ENCODE measurements at places on chromosomes 6 and 20. TPM values are rescaled to one million over a fixed set of nuclear protein-coding genes. Genes with fewer than 3 reads are reported as not detected.

The MROH8 gene
- 3.9 TPM for polyA plus RNA-seq

The ZNF391 gene
- polyA plus RNA-seq = 7.4 TPM

The ZNF337 gene
- polyA plus RNA-seq = 8.3 TPM

The WFDC2 gene
- polyA plus RNA-seq = not detected

The ULBP2 gene
- not detected for polyA plus RNA-seq

The SOD2 gene
- polyA plus RNA-seq = 74.3 TPM

The IL17A gene
- polyA plus RNA-seq = not detected

- no peak overlapping the region for H3K27ac ChIP-seq
- DNase-seq = no peak
- peaks cover 34% of the 10 kb centered on the region for H3K27me3 ChIP-seq
Observed at GRCh38 chr20:43900496-43900895, 14.2 kb upstream of the TOX2 start.

DNA sequence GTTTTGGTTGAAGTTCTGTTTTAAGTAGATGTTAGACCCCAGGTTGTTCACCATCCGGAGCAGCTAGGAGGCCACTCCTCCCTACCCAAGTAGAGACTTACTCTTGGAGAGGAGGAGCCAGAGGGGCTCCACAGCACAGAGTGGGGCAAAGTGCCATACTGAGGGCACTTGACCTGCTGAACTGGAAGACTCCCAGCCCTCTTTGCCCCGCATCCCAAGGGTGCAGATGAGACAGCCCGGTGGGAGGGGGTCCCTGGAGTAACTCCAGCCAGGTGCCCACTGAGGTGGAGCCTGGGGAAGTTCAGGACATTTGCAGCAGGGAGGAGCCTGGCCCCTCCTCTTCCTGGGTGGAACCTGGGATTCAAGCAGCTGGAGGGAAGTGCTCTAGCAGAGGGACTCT lies 102.1 kb upstream of the GPR6 start:
- no peak overlapping the region for H3K27ac ChIP-seq
- no peak overlapping the region for H3K4me3 ChIP-seq
- no peaks in the 10 kb centered on the region for H3K27me3 ChIP-seq
- peaks cover 11% of the 10 kb centered on the region for H3K4me1 ChIP-seq
- no peak for DNase-seq
- H3K36me3 ChIP-seq = no peaks in the 10 kb centered on the region

- H3K4me1 ChIP-seq = peaks cover 20% of the 10 kb centered on the region
- H3K27ac ChIP-seq = no peak overlapping the region
- H3K36me3 ChIP-seq = no peaks in the 10 kb centered on the region
Observed at GRCh38 chr6:134196568-134197193, 121.2 kb downstream of the SGK1 start.

GRCh38 chr20:25084626-25085187 lies 2.8 kb upstream of the VSX1 start:
- H3K36me3 ChIP-seq = peaks cover 6% of the 10 kb centered on the region
- no peak overlapping the region for H3K4me3 ChIP-seq
- DNase-seq = no peak
- H3K27me3 ChIP-seq = peaks cover 83% of the 10 kb centered on the region

DNA sequence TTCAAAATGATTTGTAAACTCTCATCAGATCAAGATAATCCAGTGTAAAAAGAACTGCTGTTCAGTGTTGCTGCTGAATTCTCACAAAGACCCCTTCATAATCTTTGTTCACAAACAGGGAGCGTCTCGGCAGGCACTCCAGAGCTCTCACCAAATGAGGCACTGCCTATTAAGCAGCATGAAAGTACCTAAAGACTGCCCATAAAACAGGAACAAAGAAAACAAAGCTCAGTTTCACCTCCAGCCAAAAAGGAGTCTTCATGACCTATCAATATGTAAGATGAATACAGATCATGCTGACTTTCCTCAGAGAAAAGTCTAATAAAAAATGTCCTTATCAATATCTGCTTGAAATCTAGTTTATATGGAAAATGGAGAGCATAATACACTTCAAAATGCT lies 41.8 kb downstream of the GPR63 start:
- no peak overlapping the region for H3K4me3 ChIP-seq
- H3K4me1 ChIP-seq = peaks cover 7% of the 10 kb centered on the region
- H3K27ac ChIP-seq = peak overlapping the region; percentile 2

- no peak for DNase-seq
- no peaks in the 10 kb centered on the region for H3K36me3 ChIP-seq
- H3K27ac ChIP-seq = no peak overlapping the region
- H3K4me3 ChIP-seq = no peak overlapping the region
- peaks cover 8% of the 10 kb centered on the region for H3K4me1 ChIP-seq
Observed at GRCh38 chr6:136958168-136958567, 36.1 kb downstream of the SLC35D3 start.

DNA sequence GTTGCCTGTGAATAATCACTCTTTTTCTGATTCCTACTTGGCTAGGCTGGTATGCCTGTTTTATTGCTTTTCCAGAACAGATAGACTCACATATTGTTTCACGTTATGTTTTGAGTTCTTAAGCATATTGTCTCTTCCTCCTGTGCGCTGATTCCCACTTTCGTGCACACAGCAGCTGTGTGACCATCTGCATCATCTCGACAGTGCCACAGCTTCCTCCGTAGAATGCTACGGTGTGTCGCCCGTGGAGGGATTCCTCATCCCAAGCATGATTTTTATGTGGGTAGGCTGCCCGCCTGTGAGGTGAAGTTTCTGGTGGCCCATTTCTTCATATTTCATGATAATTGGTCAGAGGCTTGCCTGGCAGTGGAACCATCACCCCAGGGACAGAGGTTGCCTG lies 31.8 kb downstream of the PLCB4 start:
- no peak overlapping the region for H3K27ac ChIP-seq
- H3K4me1 ChIP-seq = no peaks in the 10 kb centered on the region
- DNase-seq = no peak
- H3K36me3 ChIP-seq = no peaks in the 10 kb centered on the region
- H3K4me3 ChIP-seq = no peak overlapping the region
- H3K27me3 ChIP-seq = no peaks in the 10 kb centered on the region

GRCh38 chr6:151113641-151114040 lies 126.1 kb upstream of the AKAP12 start:
- no peak overlapping the region for H3K27ac ChIP-seq
- no peaks in the 10 kb centered on the region for H3K27me3 ChIP-seq

DNA sequence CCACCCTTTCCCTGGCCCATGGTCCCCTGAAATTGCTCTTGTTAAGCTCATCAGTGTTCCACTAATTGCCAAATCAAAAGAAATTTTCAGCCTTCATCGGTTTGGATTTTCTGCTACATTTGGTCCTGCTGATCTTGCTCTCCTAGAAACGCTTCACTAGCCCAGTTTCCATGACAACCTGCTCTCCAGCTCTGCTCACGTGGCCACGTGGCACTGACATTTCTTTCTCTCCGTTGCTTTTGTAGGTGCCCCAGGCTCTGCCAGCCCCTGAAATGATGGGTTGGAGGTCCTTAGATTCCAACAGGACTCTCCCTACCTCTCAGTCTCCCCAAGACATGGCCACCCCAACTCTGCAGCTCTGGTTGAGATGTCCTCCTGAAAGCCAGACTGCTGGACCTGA lies 45.8 kb upstream of the NNAT start:
- H3K36me3 ChIP-seq = no peaks in the 10 kb centered on the region
- H3K4me1 ChIP-seq = peaks cover 6% of the 10 kb centered on the region
- no peak overlapping the region for H3K4me3 ChIP-seq
- H3K27me3 ChIP-seq = peaks cover 42% of the 10 kb centered on the region

- no peaks in the 10 kb centered on the region for H3K36me3 ChIP-seq
- no peaks in the 10 kb centered on the region for H3K27me3 ChIP-seq
- H3K27ac ChIP-seq = no peak overlapping the region
- H3K4me3 ChIP-seq = no peak overlapping the region
Observed at GRCh38 chr6:44856479-44856878, 469.0 kb downstream of the CDC5L start.

- H3K36me3 ChIP-seq = peaks cover 3% of the 10 kb centered on the region
- H3K27ac ChIP-seq = no peak overlapping the region
- no peaks in the 10 kb centered on the region for H3K27me3 ChIP-seq
Observed at GRCh38 chr6:61711849-61712248, 574.2 kb downstream of the KHDRBS2 start.

- H3K4me1 ChIP-seq = no peaks in the 10 kb centered on the region
- DNase-seq = no peak
- no peak overlapping the region for H3K4me3 ChIP-seq
- H3K27me3 ChIP-seq = peaks cover 55% of the 10 kb centered on the region
- H3K36me3 ChIP-seq = no peaks in the 10 kb centered on the region
- H3K27ac ChIP-seq = no peak overlapping the region
Observed at GRCh38 chr6:168099201-168100010, 20.4 kb upstream of the FRMD1 start.

GRCh38 chr6:119542037-119542436 lies 192.5 kb upstream of the MAN1A1 start:
- no peaks in the 10 kb centered on the region for H3K4me1 ChIP-seq
- no peaks in the 10 kb centered on the region for H3K36me3 ChIP-seq
- H3K27me3 ChIP-seq = no peaks in the 10 kb centered on the region
- no peak for DNase-seq

- H3K27me3 ChIP-seq = no peaks in the 10 kb centered on the region
- no peak overlapping the region for H3K27ac ChIP-seq
- peak overlapping the region; percentile 81 for H3K4me3 ChIP-seq
- peaks cover 14% of the 10 kb centered on the region for H3K36me3 ChIP-seq
Observed at GRCh38 chr6:118665011-118665410, 13.6 kb upstream of the CEP85L start.

DNA sequence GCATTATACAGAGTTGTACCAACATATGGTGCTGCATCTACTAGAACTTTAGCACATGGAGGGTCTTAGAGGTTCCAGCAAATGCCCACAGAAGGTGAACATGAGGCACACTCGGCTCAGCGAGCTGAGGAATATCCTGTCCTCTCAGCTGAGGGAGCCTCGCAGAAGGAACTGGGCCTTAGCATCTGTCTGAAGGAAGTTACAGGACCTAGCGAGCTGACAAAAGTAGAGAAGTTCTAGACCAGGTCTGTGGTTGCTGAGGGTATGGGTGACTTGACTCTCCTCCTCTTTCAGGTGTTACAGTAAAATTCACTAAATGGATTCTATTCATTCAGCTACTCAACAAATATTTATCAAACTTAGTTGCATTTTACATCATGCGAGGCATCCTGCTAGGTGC lies 157.2 kb downstream of the ZDHHC14 start:
- peak overlapping the region; percentile 89 for H3K27ac ChIP-seq
- peak overlapping the region; percentile 84 for H3K4me3 ChIP-seq
- DNase-seq = peak; percentile 42
- peaks cover 11% of the 10 kb centered on the region for H3K36me3 ChIP-seq
- no peaks in the 10 kb centered on the region for H3K27me3 ChIP-seq

DNA sequence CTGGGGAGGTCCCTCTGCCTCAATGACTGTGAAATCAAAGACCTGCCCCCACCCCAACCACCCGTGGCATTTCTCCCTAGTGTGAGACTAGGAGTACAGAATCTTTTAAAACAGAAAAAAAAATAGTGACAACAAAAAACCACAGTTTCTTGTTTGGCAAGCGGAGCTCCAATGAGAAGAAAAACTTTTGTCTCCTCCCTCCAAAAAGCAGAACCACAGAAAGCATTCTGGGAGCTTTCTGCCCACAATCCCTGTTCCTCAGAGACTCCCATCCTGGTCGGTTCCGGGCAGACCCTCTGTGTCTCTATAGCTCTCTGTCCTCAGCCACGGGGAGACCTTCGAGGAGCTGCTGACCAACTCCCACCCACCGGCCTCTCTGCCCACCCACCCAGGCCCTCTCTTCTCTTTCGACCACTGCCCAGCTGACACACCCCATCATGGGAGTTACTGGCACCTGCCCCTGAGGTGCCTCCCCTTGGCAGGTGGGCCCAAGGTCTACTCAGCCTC lies 4.9 kb downstream of the PREX1 start:
- peak overlapping the region; percentile 94 for H3K4me3 ChIP-seq
- H3K36me3 ChIP-seq = no peaks in the 10 kb centered on the region
- H3K27ac ChIP-seq = peak overlapping the region; percentile 89
- peaks cover 74% of the 10 kb centered on the region for H3K4me1 ChIP-seq

- peaks cover 42% of the 10 kb centered on the region for H3K4me1 ChIP-seq
- peaks cover 4% of the 10 kb centered on the region for H3K36me3 ChIP-seq
- no peak overlapping the region for H3K27ac ChIP-seq
- no peak overlapping the region for H3K4me3 ChIP-seq
- no peaks in the 10 kb centered on the region for H3K27me3 ChIP-seq
Observed at GRCh38 chr20:848193-848592, 14.7 kb downstream of the FAM110A start.

DNA sequence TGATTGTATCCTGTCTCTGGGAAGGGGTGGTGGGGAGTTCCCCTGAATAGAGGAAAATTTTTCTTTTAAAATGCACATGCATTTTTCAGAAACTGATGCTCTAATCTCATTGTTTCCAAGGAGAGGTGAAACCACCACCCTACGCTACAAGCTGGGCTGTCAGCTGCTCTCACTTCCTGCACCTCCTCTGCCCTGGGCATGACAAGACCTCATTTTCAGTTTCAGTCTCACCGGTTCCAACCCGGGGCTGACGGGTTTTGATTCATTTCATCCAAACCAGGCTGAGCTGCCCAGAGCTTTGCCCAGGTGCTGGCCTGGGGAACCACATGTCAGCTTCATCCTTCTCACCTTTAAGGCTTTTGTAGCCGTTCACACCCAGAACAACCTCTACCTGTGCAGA lies 99.7 kb downstream of the EYA2 start:
- peaks cover 51% of the 10 kb centered on the region for H3K27me3 ChIP-seq
- H3K36me3 ChIP-seq = no peaks in the 10 kb centered on the region
- H3K27ac ChIP-seq = peak overlapping the region; percentile 47
- DNase-seq = peak; percentile 4
- peak overlapping the region; percentile 26 for H3K4me3 ChIP-seq
- H3K4me1 ChIP-seq = peaks cover 7% of the 10 kb centered on the region

GRCh38 chr6:128024969-128025368 lies 124.1 kb upstream of the THEMIS start:
- H3K27ac ChIP-seq = peak overlapping the region; percentile 12
- H3K36me3 ChIP-seq = peaks cover 18% of the 10 kb centered on the region
- no peak overlapping the region for H3K4me3 ChIP-seq
- peaks cover 4% of the 10 kb centered on the region for H3K4me1 ChIP-seq
- DNase-seq = no peak

GRCh38 chr6:96812077-96812703 lies 25.1 kb downstream of the GPR63 start:
- no peaks in the 10 kb centered on the region for H3K4me1 ChIP-seq
- H3K27ac ChIP-seq = no peak overlapping the region
- no peak overlapping the region for H3K4me3 ChIP-seq
- H3K27me3 ChIP-seq = no peaks in the 10 kb centered on the region

DNA sequence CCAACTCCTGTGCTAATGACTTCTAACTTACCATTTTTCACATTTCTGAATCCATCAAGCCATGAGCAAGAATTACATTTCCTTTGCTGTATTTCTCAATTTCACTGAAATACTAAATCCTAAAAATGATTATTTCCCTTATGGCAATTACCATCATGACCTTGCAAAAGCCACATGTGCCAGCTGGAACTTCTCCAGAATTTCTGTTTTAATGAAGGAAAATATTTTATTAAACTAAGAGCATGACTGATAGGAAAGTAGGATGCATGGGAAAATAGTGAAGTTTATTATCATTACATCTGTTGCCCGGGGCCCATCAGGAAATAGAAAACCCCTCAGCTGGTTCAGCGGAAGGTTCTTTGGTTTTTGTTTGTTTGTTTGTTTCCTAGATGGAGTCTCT lies 14.4 kb upstream of the TMEM242 start:
- DNase-seq = no peak
- peaks cover 6% of the 10 kb centered on the region for H3K4me1 ChIP-seq
- no peak overlapping the region for H3K27ac ChIP-seq
- no peak overlapping the region for H3K4me3 ChIP-seq
- H3K27me3 ChIP-seq = peaks cover 70% of the 10 kb centered on the region
